A673 (cell line): ENCODE measurements at places on chromosomes 16 and 17. TPM values are rescaled to one million over a fixed set of nuclear protein-coding genes. Genes with fewer than 3 reads are reported as not detected.

DNA sequence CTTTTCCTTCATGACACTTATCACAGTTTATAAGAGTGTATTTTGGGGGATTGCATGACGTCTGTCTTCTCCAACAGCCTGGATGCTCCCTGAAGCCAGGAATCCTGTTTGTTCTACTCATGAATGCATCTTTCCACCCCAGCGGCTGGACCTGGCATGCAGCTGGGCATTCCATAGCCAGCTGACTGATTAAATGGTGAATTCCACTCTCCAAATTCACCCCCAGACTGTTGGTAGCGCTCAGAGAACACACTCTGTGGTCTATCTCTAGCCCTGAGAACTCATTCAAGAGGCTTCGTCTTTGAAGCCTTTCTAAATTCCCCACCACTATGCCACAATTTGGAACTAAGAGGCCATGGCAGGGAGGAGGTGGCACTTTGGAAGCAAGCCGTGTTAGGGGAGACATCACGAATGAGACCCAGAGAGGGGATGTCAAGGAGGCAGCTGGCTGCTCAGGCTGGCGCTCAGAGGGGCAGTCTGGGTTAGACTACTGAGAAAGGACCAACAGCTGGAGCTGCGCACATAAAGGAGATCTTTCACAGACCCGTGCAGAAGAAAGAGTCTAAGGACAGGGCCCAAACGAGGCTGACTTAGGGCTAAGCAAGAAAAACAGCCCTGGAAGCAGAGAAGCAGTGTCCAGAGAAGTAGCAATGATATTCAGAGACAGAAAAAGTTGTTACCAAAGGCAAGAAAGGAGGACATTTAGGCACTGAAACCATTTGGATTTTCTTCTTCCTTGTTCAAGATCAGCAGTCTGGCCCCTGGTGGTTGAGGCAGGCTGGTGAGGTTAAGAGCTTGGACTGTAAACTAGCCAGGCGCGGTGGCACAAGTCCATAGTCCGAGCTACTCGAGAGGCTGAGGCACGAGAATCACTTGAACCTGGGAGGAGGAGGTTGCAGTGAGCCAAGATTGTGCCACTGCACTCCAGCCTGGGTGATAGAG is 42.4 kb upstream of the ZNF629 start:
- no peaks in the 10 kb centered on the region for H3K27me3 ChIP-seq
- H3K4me3 ChIP-seq, result no peak overlapping the region
- no peak for DNase-seq
- H3K36me3 ChIP-seq, result no peaks in the 10 kb centered on the region
- H3K27ac ChIP-seq, result no peak overlapping the region

DNA sequence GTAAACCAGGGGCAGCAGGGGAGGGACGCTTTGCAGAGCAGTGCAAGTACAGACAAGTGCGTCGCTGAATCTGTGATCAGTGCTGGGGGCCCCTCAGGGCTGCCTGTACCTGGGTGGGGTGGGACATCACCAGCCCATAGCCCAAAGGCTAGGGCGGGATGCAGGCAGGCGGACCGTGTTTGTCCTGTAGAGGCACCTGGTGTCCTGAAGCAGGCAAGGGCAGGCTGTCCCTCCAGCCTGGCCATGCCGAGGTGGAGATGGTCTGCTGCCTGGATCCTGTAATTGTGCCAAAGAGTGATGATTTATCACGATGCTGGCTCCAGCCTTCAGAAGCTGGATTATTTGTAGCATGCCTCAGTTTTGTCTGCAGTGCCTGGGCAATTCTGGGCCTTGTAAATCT is 137.9 kb upstream of the GSE1 start:
- no peaks in the 10 kb centered on the region for H3K36me3 ChIP-seq
- DNase-seq, result no peak
- H3K27ac ChIP-seq, result no peak overlapping the region
- H3K27me3 ChIP-seq, result no peaks in the 10 kb centered on the region
- no peaks in the 10 kb centered on the region for H3K4me1 ChIP-seq
- H3K4me3 ChIP-seq, result no peak overlapping the region

- H3K4me3 ChIP-seq, result no peak overlapping the region
- no peak for DNase-seq
- no peaks in the 10 kb centered on the region for H3K27me3 ChIP-seq
- H3K36me3 ChIP-seq, result no peaks in the 10 kb centered on the region
- peaks cover 39% of the 10 kb centered on the region for H3K4me1 ChIP-seq
These were observed 1.7 kb upstream of the CACNG5 start for GRCh38 chr17:66833201-66833600.

DNA sequence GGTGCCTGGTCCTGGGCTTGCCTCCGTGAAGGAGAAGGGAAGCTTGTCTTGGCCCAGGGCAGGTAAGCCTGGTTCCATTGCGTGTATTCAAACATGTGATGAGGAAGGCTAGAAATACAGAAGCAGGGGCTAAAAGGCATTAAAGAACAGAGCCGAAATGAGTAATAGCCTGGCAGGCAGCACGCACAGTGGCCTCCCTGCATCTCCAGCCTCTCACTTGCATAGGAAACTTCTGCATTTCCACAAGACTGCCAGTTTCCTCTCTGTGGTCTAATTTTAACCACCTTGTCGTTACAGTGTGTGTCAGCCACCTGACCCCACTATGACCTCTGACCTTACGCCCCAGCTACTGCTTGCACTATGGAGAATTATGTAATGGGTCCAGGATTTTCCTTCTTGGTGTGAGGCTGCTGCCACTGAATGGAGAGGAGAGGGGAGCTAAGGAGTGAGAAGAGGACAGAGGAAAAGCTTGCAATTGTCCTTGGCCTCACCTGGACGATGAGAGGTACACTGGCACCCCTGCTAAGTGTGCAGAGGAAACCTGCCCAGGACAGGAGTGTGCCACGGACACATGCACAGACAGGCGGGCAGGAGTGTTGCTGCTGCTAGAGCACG is 32.8 kb downstream of the HIC1 start:
- no peak overlapping the region for H3K4me3 ChIP-seq
- no peak for DNase-seq
- peaks cover 8% of the 10 kb centered on the region for H3K4me1 ChIP-seq

- H3K4me3 ChIP-seq, result peak overlapping the region; percentile 11
- H3K27ac ChIP-seq, result peak overlapping the region; percentile 55
- H3K36me3 ChIP-seq, result peaks cover 40% of the 10 kb centered on the region
These were observed 3.0 kb downstream of the RAB26 start for GRCh38 chr16:2151188-2152091.

The HSF4 gene
- 13.9 and 20.2 TPM in 2 replicates for total RNA-seq

The MFSD11 gene
- 37.4 and 38.8 TPM in 2 replicates for total RNA-seq

The GOSR1 gene
- 61.2 and 69.1 TPM in 2 replicates for total RNA-seq
